ENCODE measurements at places on chromosomes 1 and 21.

GRCh38 chr1:162873671-162874666 lies 13.0 kb upstream of the CCDC190 start:
- DNase-seq, result no peak

- DNase-seq, result no peak
Observed at GRCh38 chr1:152179566-152179965, 20.5 kb upstream of the RPTN start.

- DNase-seq, result no peak
Observed at GRCh38 chr1:61271412-61271789, 189.0 kb downstream of the NFIA start.

DNA sequence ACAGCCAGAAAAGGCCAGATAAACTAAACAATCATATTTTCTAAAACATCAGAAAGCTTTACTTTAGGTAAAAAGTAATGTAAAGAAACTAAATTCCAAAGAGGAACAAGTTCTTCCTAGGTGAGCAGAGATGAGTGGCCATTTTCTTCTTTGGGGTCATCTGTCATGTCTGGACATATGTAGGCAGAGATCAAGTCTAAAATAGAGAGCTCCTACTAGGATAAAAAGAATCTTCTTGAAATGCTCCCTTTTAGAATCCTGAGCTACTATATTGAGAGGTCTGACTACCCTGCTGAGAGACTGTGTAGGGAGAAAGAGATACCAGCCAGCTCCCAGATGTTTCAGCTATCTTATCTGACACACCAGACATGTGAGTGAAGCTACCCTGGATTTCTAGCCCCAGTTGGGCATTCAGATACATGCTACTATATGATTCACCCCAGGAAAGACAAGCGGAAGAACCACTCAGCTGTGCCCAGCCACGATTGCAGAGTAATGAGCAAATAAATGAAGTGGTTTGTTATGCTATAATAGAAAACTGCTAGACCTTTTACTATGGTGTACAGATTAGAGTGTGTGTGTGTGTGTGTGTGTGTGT lies 80.1 kb downstream of the TTLL7 start:
- DNase-seq, result no peak

DNA sequence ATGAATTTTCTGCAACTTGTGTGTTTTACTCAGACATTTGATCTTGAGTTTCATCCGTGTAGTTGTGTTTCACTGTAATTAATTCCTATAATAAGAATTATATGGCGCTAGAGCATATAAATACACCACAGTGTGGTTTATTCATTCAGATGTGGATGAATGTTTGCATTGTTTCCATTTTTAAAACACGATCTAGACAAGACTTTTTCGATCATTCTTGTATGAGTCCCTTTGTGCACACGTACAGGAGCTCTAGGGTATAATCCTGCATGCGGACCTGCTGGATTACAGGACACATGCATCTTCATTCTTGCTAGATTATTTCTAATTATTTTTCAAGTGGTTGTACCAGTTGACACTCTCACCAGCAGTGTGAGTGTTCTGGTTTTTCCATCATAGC lies 46.8 kb upstream of the CNIH3 start:
- no peak for DNase-seq

- DNase-seq, result no peak
Observed at GRCh38 chr1:51072043-51072439, 30.0 kb upstream of the C1orf185 start.

GRCh38 chr1:243842161-243842560 lies 7.9 kb downstream of the AKT3 start:
- DNase-seq, result no peak

DNA sequence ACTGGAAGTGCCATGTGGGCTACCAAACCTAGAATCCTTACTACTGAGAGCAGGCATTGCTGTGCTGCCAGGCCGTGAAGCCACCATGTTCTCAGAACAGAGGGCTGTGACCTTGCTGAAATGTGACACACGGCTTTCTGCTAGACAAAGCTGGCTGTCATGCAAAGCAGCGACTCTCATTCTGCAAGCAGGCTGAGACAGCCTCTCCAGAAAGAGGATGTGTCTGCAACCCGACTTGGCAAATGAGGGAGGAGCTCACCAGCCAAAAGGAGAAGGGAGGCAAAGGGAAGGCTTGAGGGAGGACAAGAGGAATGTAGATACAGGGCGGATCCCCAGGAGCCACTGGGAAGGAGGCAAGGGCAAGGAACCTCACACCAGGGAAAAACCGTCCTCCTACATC lies 85.7 kb upstream of the KRTAP19-8 start:
- DNase-seq, result no peak
